ENCODE measurements at places on chromosomes 5 and 9. TPM values are rescaled to one million over a fixed set of nuclear protein-coding genes. Genes with fewer than 3 reads are reported as not detected.

PCDHGC5 gene
- not detected for total RNA-seq

PCDHB8 gene
- total RNA-seq: 0.75 TPM

TOR1A gene
- total RNA-seq: 42.8 TPM

NUTM2G gene
- not detected for total RNA-seq

AK6 gene
- total RNA-seq: 65.2 TPM

PCDHA1 gene
- total RNA-seq: not detected

ROPN1L gene
- 3.0 TPM for total RNA-seq

DOCK8 gene
- not detected for total RNA-seq

PRUNE2 gene
- total RNA-seq: 2.2 TPM

ALDOB gene
- not detected for total RNA-seq

WDR70 gene
- 34.9 TPM for total RNA-seq

- no peak for DNase-seq
These were observed 8.1 kb upstream of the ARSB start for GRCh38 chr5:78993165-78993564.

DNA sequence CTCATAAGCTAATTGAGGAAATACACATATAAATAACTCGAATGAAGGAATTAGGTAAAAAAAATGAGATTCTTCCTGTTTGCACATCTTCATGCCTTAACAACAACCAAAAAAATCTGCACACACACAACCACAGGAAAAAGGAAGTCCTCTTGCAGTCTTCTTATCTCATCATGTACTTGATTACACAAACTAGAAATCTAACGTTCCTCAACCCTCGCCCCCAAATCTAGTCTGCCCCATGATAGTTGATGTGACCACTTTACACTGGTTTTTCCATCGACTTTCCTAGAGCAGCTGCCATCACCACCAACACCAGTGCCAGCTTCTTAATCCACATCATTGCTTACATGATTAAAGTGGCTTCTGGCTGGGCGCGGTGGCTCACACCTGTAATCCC is 31.2 kb upstream of the RNU6ATAC start:
- DNase-seq: no peak

- no peak for DNase-seq
These were observed 20.0 kb downstream of the ANKH start for GRCh38 chr5:14851597-14851996.

GRCh38 chr5:168101352-168101751 is 190.1 kb upstream of the WWC1 start:
- no peak for DNase-seq

DNA sequence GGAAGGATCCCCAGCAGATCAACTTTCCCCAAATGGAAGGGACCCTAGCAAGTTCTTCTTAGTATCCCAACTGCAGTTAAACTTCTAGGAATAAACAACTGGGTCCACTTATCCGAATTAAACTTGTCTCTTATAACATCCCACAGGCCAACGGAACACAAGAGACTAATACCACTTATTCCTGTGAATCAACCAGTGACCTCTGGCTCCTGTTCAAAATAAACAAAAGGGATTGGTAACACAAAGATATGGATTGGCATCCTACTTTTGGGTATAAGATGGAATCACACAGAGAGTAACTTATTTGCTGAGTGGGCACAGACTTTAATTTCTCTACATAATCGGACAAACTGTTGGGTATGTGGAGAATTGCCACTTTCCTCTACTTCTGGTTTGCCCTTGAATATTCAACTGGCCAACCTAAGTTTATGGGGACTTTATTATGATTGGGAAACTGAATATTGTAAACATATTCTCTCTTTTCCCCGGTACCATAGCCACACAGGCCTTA is 12.4 kb upstream of the PAIP1 start:
- DNase-seq: no peak

- no peak for DNase-seq
These were observed 50.1 kb downstream of the ZNF618 start for GRCh38 chr9:113926211-113926610.

GRCh38 chr9:72312386-72312987 is 52.5 kb downstream of the ZFAND5 start:
- DNase-seq: no peak

DNA sequence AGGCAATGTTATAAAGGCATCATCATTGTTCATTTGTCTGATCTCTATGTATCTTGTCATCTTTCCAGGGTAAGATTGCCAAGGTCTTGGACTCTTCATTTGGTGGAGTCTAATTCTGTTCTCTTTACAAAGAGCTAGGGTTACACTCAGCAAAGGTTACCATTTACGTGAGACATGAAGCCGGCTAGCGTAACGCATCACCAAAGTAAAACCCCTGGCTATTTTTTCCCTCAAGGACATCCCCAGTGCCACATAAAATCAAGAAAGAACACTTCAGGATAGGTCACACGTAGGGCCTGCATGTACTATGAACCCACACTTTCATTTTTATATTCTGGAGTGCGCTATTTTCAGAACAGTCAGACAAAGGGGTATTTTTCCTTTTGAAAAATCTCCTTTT is 20.0 kb upstream of the MYOT start:
- no peak for DNase-seq

- no peak for DNase-seq
These were observed 70.4 kb upstream of the NEK6 start for GRCh38 chr9:124187311-124187710.

DNA sequence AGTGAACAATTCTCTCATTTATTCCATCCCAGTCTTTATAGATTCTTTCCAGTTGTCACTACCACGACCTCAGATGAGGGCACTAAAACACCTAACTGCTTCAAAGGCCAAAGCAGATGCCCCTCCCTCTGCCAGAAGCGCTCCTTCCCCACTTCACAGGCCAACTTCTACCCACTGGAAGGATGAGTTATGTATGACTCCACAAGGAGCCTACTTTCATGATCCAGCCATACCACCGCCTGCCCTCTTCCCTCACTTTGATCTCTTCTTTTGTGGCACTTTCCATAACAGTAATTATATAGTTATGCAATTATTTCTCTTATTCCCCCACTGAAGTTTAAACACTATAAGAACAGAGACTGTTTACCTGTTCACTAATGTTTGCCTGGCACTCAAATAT is 93.7 kb downstream of the HOMER1 start:
- no peak for DNase-seq

DNA sequence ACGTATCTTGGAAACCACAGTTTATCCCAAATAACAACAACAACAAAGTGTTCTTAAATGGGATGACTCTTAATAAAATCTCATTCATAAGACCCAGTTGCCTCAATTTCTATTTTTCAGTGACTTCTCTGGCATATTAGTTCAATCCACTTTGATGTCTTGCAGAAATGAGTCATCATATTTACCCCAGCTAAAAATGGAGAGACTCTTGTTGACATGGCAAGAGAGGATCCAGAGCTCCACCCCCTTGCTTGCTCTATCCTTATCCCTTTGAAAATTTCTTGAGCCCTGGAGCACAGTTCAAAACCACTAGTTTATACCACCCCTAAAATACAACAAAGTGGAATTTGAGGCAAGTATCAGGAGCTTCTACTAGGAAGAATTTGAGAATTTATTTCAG is 20.8 kb downstream of the VCAN start:
- DNase-seq: no peak

GRCh38 chr5:35860686-35861085 is 4.0 kb downstream of the IL7R start:
- DNase-seq: no peak

- DNase-seq: no peak
These were observed 293.7 kb downstream of the KIF4B start for GRCh38 chr5:155307229-155307628.

GRCh38 chr5:143682929-143683386 is 129.0 kb upstream of the HMHB1 start:
- DNase-seq: no peak

DNA sequence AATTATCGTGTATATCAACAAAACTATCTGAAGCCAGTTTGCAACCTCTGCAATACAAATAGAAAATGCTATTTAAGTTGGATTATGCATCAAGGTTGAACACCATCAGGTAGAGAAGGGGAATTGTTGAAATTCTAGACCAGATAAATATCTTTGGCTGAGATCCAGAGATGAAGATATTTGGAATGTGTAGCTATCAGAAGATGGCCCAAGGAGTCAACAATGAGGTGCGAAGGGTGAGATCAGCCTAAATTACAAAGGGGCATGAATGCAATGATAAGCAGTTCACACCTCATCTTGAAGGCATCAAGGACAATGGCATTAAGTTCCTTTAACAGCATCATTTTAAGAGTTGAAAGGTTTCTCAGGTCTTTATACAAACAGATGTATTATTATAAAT is 572.1 kb upstream of the DMAC1 start:
- no peak for DNase-seq

DNA sequence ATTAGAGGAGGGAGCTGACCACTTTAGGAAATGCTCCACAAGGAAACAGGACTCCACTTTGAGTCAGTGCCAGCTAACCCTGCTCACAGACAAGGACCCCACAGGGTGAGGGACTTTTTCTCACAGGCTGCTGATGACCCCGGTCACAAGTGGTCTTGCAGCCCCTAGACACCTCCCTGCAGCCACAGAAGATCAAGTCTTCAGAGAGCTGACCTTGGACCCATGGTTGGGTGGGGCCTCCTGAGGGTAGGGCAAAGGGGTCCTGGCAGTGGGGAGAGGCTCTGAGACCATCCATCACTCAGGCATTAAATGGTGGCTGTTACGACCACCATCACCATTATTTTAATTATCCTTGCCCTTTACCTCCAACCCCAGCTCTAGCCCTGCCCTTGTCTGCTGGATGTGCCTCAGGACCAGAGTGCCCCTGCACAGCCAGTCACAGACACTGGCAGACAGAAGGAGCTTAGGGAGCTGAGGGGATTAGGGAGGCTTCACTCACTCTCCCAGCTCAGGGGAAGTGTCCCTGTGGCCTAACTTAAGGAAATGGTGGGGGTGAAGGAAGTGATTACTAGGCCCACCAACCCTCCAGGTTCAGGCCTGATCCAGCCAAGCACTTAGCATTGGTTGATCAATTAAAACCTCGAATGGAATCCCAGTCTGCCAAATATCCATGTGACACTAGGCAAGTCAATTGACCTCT is 1.6 kb downstream of the ACSL6 start:
- DNase-seq: no peak

GRCh38 chr5:132971483-132972435 is 8.3 kb upstream of the AFF4 start:
- no peak for DNase-seq

DNA sequence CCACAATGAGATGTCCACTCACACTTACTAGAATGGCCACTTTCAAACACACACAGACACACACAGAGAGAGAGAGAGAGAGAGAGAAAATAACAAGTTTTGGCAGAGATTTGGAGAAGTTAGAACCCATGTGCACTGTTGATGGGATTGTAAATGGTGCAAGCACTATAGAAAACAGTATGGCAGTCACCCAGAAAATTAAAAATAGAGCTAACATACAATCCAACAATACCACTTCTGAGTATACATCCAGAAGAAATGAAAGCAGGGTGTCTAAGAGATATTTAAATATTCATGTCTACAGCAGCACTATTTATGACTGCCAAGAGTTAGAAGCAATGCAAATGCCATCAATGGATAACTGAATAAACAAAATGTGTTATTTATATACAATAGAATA is 359.9 kb upstream of the COX7C start:
- DNase-seq: no peak

DNA sequence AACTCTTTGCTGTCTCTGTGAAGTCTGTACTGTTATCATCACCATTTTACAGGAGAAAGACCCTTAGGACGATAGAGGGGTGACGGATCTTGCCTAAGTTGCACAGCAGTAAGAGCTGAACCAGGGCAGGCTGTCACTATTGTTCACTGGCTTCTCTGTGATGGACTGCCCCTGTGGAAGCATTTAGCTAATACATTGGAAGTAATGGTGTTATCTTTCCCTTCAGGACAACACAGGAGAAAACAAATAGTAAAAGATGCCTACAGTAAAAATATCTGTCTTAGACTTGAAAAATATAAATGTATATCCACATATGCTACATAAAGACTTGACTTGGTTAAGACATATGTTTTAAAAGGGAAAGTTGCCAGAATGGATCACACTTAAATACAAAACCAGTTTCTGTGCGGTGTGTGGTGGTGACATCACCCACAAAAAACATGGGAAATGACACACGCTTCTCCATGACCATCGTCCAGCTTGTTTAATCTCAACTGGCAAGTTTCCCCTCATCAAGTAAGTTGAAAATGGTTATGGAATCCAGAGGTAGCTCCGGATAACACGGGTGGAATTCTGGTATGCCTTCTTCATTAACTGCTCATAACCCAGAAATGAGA is 351.8 kb downstream of the EBF1 start:
- DNase-seq: no peak

DNA sequence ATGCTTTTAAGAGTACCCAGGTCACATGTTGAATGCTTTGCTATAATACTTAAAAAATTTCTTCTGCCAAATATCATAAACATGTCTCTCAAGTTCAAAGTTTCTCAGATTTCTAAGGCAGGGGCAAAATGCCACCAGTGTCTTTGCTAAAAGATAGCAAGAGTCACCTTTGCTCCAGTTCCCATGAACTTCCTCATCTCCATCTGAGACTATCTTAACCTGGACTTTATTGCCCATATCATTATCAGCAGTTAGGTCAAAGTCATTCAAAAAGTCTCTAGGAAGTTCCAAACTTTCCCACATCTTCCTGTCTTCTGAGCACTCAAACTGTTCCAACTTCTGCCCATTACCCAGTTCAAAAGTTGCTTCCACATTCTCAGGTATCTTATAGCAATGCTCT is 307.6 kb upstream of the TNC start:
- no peak for DNase-seq

GRCh38 chr9:91864380-91864779 is 85.6 kb downstream of the ROR2 start:
- no peak for DNase-seq

GRCh38 chr5:151896031-151896691 is 28.5 kb downstream of the GLRA1 start:
- DNase-seq: peak; percentile 89

- DNase-seq: peak; percentile 37
These were observed 87.5 kb upstream of the SSBP2 start for GRCh38 chr5:81838307-81838906.

DNA sequence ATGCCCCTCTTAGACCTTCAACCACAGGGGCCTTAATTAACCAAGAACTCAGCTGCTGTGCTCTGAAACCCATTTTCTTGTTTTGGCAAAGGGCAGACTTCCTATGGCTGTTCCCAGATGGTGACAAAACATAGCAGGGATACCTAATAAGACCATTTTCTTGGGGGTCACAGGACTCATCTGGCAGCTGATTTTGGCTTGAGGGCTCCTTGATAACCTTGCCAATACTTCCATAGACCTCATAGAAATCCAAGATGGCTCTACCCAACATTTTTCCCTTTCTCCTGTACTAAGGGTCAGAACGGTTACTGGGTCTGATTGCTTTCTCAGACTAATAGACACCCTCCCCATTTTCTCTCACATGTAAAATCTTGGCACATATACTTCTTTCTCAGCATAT is 757.7 kb upstream of the SEMA6A start:
- DNase-seq: no peak
